Activated CD4-positive, alpha-beta T cell treated with anti-CD3 and anti-CD28 coated beads, Interleukin-2, amount 10 ng/mL, durations not matched to agents 7 days and 5 days (primary cell): ENCODE measurements at places on chromosomes 6 and 20. TPM values are rescaled to one million over a fixed set of nuclear protein-coding genes. Genes with fewer than 3 reads are reported as not detected.

DNA sequence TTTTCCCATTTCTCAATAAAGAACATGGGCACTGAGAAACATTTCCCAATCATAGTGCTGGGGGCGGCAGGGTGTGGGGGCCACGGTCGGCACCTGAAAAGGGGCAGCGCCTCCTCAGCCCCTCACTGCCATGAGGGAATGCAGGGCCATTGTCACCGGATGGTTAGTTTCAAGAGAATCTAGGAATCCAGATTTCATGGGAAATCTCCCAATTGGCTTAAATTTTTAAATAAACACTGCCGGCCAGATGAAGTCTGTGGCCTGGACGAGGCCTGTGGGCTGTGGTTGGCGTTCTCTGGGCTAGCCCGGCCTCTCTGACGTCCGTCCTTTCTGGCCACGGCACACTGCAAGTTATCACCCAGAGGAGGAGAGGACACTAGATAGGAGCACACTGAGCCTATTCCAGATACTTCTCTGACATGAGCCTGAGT is 25.6 kb downstream of the MANBAL start:
- DNase-seq = no peak

DNA sequence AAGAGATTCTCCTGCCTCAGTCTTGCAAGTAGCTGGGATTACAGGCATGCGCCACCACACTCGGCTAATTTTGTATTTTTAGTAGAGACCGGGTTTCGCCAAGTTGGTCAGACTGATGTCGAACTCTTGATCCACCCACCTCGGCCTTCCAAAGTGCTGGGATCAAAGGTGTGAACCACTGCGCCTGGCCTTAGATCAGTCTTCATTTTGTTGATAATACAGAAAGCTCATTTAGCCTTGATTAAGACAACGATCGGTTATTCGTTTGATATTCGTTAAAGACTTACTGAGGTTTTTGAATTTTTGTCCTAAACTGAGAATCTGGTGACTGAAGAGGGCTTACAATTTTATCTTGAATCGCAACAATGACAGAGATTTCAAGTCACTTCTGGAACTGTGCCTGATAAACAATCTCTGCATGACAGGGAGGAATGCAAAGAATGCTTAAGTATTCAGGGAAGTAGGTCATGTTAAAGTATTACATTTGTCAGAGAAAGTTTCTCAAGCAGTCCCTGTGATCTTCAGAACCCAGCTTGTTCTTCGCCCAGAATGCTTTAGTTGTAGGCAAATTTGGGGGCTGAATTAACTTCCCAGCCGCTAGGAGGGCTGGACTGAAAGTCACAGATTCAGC is 14.8 kb downstream of the AKAP12 start:
- no peak for DNase-seq

DNA sequence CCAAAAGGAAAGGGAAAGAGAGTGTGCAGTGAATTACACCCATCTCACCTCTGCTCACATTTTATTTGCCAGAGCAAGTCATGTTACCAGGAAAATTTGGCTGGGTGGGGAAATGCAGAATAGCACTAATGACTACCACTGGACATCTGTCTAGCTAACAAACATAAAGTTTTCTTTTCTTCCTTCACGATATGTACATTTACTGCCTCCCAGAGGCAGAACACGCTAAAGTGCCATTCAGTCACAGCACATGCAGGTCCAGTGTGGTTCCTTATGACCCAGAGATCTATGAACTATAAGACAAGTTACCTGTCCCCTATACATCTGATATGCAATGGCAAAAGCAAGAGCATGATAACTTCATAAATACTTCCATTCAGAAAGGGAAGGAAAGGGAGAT is 194.1 kb downstream of the OGFRL1 start:
- DNase-seq = no peak

GRCh38 chr20:33038243-33038642 is 6.8 kb downstream of the BPIFB6 start:
- DNase-seq = no peak

DNA sequence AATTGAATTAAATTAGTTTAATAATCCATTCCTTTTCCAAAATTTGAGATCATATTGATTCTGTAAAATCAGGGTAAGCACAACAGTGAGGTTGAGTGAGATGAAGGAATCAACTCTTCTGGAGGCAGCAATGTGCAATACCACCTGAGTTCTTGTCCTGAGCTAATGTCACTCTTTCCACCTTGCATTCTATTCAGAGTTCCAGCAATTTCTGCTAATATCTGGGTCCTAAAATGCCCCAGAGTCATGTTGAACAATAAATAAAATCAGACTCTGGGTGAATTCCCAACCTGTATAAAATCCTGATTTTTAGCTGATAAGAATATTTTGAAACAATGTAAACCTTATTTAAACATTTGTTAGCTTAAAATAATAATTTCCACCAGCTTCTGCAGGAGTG is 590.8 kb upstream of the ADGRB3 start:
- no peak for DNase-seq

GRCh38 chr6:109762769-109763441 is 71.8 kb downstream of the FIG4 start:
- DNase-seq = no peak

- DNase-seq = no peak
These were observed 135.2 kb upstream of the TAB2 start for GRCh38 chr6:149182262-149182661.

GRCh38 chr6:135002229-135002844 is 52.3 kb downstream of the HBS1L start:
- DNase-seq = no peak

DNA sequence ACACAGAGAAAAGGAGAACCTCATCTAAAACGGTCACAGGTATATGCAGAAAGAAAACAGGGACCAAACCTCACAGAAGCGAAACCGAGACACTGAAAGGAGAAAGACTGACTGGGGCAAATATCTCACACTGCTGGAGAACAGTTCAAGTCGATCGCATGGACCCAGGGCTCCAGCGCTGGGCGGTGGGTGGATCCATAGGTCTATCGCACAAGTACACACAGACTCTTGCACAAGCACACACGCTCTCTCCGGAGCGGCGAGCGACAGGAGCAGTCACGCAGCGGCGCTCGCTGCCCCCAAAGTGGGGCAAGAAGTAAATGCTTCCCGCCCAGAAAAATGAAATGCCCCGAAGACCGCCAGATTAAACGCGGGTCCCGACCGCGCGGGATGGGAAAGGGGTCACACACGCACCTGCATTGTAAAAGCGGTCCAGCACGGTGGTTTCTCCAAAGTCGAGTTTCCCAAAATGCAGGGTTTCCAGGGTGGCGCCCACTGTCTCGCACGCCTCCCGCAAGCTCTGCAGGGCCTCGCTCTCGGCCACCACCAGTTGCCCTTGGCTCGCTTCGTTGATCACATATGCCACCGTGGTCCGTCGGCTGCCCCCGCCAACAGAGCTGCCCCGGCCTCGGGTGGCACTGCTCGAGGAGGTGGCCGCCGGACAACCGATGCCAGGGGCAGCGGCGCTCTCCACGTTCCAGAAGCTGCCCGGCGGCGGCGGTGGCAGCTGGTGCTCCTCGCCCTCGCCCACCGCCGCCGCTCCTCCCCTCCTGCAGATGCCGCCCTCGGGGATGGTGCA is 782 bp downstream of the MAP3K5 start:
- peak; percentile 63 for DNase-seq

DNA sequence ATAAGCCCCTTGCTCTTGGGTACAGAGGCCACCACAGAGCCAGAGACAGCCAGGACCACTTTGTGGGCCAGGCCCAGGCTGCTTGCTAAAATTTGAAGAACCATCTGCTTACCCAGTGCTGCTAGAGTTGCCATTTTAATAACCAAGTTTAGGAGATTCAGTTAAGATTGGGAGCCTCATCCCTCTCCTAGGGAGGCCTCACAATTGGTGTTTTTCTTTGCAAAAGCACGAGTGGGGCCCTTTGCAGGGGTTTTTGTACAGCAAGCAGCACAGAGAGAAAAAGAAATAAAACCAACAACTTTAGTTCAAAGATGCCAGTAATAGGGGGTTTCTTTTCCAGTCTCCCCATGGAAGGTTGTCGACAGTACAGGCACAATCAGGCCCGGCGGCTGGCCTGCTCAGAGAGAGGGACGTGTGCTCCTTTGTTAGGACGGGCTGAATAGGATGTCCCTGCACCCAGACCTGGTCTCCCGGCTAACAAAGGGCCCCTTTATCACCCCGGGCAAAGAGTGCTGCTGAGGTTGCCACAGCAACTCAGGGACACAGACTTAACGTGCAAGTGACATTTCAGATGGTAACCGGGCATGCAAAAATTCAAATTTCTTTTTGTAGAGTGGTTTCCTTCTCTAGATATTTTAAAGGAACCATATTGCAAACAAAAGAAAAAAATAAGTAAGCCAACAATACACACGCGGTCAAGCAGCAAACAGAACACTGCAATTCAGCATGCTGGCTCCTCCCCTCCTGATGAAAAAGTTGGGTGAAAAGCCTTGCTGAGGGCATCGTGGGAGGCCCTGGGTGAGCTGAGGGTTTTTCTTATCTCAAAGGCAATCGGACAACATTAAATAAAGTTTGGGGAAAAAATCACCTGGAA is 10.5 kb upstream of the TOX2 start:
- no peak for DNase-seq

DNA sequence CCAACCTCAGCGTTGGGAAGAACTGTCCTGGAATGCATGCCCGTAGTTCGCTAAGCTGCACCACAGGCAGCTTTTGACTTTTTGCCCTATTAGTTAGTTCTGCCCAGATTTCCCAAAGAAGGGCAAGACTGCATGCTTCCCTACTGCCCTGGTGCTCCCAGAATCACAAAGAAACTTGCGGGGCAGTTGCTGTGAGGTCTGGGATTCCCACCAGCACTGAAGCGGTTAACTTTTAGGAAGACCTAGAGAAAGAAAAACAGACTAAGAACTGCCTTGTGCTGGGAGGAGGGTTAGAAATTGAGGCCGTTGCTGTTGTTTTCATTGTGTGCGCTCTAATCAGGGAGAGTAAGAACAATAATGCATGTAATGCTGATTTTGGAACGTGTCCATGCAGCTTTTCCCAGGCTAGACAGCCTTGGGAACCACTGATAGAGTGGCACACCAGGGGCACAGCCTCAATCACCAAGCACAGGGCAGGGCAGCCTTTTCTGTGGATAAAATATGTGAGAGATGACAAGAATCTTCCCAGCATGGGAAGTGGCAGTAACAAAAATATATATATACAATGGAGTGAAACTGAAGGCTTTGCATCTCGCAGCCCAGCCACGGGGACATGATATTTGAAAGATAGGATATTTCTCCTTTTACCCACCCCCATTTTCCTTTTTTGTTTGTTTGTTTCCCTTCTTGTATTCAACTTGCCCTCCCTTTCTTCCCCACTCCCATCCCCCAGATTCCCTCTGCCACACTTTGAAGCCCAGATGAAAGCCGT is 137.7 kb upstream of the HEY2 start:
- no peak for DNase-seq

DNA sequence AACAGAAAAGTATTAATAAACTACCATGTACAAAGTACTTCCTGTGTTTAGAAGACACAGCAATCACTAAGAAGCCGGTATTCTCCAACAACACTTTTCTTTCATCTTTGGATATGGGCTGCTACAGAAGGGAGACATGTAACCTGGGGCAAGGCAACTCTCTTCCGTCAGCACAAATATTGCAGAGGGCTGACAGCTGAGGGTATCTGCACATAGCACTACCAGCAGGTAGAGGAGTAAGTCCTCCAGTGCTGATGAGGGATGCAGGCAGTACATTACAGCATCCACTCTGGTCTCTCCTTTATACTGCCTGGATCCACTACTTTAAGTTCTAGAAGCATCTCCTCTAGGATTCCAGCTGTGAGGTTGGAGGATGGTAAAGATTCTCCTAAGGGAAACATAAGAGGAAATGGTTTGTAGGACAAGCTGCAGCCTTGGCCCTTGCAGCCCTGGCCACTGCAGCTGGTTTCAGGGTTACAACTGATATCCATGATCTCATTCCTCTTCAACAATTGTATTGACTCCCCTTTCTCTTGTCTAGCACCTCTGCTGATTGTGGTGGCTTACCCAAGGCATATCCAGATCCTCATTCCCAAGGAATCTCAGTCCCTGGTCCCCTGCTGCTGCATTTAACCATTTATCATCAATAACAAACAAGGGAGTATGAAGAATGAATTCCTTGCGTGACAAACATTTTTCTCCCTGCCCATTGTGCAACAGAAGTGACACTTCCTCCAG is 110.7 kb upstream of the ADGRF1 start:
- no peak for DNase-seq

DNA sequence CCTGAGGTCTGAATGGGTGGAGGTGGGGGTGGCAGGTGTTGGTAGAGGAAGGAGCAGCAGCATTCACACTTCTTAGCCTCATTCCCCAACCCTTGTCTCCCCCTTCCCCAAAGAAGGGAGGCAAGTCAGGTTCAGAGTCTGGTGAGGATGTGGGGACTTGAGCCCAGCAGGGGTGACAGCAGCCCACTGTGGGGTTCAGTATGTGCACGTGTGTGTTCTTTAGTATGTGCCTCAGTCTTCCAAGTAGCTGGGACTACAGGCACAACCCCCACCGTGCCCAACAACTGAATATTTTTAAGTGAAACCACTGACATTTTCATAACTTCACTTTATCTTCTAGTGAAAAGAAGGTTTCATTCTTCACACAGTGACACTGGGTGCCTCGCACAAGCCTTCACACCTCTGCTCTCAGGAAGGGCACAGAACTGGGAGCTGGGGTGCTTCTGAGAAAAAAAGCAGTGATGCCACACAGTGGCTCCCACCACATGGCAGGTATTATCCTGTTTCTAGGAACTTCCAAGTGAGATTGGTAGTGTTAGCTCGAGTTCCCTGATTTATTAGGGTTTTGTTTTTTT is 33.4 kb upstream of the PRELID3B start:
- DNase-seq = no peak

GRCh38 chr20:4813076-4813862 is 91.6 kb downstream of the PRND start:
- DNase-seq = no peak

DNA sequence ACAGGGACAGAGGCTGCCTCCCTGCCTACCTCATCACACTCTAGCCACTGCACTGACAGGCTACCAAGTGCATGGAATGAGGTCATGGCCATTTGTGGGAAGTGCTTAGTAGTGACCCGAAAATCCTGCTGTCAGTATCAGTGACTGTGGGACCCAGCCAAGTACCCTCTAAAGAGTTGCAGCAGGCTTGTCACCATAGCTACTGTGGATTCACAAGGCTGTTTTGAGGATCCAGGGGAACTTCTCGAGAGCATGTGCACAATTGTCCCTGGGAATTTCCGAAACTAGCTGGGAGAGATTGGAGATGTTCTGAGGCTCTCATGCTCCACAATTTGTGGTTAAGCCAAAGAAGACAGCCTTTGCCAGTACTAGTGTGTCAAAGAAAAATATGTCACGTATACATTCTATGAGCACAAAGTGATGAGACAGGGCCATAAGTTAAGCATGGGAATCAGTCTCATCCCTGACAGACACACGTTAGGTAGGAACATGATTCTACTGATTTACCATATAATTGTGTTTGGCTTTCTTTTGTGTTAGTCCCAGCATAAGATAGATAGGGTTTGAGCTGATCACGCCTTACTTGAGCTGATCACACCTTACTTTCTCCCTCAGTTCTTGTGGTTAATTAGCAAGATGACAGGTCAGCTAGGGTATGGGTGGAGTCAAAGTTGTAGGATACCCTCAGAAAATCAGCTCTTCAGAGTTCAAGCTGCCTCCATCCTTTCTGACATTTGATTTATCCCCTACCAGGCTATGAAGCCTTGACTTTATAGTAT is 42.6 kb upstream of the TMEM170B start:
- DNase-seq = no peak

- no peak for DNase-seq
These were observed 142.6 kb downstream of the ADGRG6 start for GRCh38 chr6:142444376-142444775.

GRCh38 chr6:33578588-33579011 is 1.5 kb downstream of the BAK1 start:
- peak; percentile 77 for DNase-seq

TBX18 gene
- not detected for total RNA-seq

LIN28B gene
- not detected for total RNA-seq

TFAP2A gene
- not detected for total RNA-seq

HLA-DRB5 gene
- 29.2 TPM for total RNA-seq

GABRR1 gene
- not detected for total RNA-seq
